ENCODE measurements at places on chromosomes 3 and 15. TPM values are rescaled to one million over a fixed set of nuclear protein-coding genes. Genes with fewer than 3 reads are reported as not detected.

The PCSK6 gene
- total RNA-seq, result 16.9 TPM

The TERC gene
- total RNA-seq, result 9.8 TPM

DNA sequence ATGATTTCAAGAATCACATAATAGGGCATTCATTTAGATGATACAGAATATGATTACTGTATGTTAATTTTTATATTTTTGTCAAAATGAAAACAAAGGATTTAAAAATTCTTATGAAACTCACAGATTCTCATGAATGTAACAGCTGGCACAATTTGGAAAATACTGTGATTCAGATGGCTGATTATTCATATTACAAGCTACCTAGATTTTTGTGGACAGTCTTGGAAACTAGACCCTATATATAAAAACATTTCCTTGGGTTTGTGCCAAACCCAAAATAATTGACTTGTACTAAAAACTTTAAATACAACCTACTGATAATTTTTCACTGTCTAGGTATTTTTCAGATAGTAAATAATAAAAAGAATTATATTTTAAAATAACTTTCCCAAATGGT is 26.2 kb downstream of the ZBED2 start:
- DNase-seq, result no peak

DNA sequence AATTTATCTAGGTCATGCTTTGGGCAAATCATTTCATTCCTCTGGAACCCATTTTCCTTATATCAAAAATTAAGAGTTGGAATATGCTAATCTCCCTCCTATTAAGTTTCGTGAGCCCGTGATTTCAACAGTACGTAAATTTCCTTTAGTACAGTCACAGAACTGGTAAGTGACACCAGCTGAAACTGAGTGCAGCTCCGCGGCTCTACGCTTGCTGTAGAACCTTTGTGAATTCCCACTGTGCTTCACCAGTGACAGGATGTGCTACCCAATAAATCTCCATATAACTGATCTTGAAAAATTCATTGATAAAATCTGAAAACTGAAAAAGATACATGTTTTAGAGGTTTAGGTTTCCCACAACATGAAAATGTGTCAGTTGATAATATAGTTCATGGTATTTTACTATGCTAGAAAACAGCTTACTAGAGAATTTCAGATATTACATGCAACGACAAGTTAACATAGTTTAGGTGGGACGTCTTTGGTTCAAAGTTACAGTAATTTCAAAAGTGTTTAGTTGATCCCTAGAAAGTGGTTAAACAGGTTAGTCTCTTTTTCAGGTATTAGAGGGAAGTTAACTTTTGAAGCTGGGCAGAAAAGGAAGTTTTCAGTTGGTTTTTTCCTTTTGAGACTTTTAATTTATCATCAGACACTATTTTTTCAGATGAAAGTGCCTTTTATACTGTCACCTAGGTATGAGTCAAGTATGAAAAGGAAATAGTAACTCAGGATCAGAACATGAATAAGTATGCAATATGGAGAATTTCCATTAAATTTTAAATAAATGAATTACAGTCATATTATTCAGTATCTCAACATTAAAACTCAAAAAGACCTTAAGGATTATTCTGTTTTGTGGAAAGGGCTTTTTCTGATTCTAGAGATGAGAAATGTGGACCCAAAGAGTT is 57.0 kb downstream of the PPARG start:
- DNase-seq, result no peak

The CHRNA7 gene
- 2.0 TPM for total RNA-seq

The NGRN gene
- 77.8 TPM for total RNA-seq

GRCh38 chr15:39171944-39172368 is 408.9 kb upstream of the THBS1 start:
- DNase-seq, result no peak

DNA sequence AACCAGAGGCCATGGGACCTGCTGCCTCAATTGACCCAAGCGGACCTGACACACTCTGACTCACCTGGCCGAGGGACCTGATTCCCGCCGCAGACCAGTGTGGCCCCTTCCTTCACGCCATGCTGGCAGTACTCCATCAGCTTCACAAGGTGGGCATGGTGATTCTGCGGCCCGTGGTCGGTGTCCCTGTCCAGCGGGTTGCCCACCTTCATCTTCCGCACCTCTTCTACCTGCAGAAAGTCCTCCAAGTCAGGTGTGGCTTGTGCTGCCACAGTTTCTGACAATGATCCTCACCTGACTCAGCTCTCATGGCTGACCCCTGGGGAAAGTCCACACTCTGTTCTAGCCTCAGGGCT is 25.9 kb upstream of the SLC41A3 start:
- DNase-seq, result peak; percentile 62

The USP3 gene
- total RNA-seq, result 54.7 TPM

The MFSD1 gene
- total RNA-seq, result 114 TPM

GRCh38 chr15:29778382-29778781 is 43.9 kb downstream of the TJP1 start:
- no peak for DNase-seq

DNA sequence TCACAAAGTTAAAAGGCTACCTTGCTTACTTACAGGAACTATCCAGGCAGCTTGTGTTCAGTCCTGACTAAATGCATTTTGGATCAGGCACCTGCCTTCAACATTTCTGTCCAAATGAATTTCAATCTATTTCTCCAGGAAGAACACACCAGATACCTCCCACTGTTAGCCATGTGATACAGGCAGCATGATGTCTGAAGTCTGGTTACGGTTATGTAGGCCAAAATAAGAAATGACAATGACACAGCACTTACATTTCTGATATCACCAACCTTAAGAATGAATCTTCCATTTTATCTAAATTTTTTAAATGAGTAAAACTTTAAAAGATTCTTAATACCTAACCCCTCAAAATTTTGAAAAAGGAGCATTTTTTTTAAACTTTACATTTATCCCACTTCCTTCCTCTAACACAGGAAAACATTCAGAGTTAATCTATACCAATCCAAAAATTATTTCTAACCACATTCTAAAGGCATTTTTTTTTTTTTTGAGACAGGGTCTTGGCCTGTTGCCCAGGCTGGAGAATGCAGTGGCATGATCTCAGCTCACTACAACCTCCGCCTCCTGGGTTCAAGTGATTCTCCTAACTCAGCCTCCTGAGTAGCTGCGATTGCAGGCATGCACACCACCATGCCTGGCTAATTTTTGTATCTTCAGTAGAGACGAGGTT is at the start of gene MAP4:
Gene MAP4 (minus strand): TSS at position 116 of the 673 bp plus-strand sequence. CDS start 17,556 bp downstream, outside the sequence.
- no peak for DNase-seq

DNA sequence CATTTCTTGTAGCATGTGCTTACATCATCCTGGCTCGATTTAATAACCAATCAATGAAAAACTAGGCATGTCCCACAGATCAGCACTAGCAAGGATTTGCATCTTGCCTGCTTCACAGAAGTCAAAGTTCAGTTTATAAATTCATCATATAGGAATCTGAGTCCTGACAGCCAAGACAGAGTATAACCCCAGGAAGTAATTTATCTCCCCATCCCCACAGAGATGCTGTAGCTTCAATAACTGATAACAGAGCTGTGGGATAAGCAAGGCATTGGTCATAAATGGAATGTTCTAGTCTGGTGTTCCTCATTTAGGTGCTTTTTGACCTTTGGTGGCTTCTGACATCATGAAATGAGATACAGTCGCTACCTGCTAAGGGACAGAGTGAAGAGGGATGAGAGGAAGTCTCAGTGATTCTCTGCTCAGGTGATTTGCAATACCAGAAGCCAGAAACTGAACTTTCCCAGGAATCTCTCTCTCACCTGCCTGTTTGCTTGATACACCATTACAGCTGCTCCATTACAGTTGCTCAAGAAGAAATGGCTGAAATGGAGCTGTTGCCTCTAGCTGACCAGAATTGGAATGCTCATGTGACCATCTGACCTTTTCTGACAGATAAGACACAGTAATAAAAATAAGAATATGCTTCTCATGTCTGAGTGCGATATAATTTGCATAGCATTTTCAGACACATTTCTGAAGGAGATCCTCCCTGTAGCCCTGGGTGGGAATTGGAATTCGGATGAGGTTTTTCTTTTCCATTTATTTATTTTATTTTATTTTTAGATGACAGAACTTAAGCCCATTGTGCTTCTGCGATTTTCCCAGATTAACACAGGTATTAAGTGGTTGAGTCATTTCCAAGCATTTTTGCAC is 217.1 kb upstream of the KCNMB2 start:
- DNase-seq, result no peak

The KNG1 gene
- not detected for total RNA-seq

The ADAMTS7 gene
- total RNA-seq, result 13.2 TPM

The EXD1 gene
- not detected for total RNA-seq

DNA sequence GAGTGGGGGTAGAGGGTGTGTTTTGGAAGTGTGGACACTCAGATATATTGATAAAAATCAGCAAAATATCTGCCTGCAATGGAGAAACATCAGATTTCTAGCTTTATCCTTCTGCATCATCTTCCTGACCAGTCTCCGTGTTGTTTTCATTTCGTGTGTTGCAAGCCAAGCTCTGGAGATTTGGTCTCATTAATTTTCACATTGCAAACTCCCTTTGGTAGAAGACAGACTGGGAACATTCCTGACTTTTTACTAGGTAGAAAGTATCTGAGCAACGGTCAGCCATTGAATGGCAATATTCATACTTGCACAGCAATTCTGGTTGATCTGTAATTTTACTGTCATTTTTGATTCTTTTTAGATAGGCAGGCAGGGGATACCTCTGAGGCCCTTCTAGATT is 30.4 kb downstream of the FSTL1 start:
- DNase-seq, result no peak

The CNTN6 gene
- 0.29 TPM for total RNA-seq

The CHL1 gene
- 36.4 TPM for total RNA-seq

DNA sequence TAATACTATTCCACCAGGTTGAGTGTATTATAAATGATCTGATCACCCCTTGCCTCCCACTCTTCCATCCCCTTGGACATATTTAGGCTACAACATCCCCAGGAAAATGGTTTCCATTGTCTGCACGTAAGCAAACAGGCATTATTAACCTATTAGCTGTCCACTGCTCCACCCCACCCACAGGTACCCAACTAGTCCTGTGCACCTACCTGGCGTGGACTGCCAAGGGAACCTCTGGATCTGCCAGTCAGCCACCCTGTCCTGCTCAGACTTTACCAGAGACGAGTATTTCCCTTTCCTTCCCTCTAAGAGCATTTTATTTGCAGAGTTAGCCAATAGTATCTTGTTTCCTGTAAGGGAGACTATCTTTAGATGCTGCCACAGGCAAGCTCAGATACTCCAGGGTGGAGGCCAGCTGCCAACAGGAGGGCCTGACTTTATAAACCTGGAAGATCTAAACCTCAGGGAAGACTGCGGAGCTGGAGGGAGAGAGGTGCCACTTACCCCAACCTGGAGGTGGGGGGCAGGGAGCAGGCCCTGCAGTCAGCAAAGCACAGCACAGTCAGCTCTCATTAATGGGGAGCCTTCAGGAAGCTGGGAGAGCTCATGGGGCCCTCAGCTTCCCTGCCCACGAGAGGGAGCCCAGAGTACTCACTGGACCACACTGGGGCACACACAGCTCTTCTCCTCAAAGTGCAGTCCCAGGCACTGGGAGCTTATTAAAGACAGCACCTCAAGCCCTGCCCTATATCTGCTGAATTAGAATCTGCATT is at the start of gene CX3CR1:
Gene CX3CR1 (minus strand): TSS at position 292 of the 773 bp plus-strand sequence. CDS start 13,527 bp downstream, outside the sequence.
- DNase-seq, result no peak

- no peak for DNase-seq
Observed at GRCh38 chr15:35141743-35142471, 56.8 kb upstream of the NANOGP8 start.

GRCh38 chr15:91535856-91536500 is 317.5 kb upstream of the SLCO3A1 start:
- DNase-seq, result no peak
